ENCODE measurements at places on chromosomes 5 and 9.

GRCh38 chr9:78510035-78510434 lies 213.1 kb downstream of the PSAT1 start:
- no peak for DNase-seq

DNA sequence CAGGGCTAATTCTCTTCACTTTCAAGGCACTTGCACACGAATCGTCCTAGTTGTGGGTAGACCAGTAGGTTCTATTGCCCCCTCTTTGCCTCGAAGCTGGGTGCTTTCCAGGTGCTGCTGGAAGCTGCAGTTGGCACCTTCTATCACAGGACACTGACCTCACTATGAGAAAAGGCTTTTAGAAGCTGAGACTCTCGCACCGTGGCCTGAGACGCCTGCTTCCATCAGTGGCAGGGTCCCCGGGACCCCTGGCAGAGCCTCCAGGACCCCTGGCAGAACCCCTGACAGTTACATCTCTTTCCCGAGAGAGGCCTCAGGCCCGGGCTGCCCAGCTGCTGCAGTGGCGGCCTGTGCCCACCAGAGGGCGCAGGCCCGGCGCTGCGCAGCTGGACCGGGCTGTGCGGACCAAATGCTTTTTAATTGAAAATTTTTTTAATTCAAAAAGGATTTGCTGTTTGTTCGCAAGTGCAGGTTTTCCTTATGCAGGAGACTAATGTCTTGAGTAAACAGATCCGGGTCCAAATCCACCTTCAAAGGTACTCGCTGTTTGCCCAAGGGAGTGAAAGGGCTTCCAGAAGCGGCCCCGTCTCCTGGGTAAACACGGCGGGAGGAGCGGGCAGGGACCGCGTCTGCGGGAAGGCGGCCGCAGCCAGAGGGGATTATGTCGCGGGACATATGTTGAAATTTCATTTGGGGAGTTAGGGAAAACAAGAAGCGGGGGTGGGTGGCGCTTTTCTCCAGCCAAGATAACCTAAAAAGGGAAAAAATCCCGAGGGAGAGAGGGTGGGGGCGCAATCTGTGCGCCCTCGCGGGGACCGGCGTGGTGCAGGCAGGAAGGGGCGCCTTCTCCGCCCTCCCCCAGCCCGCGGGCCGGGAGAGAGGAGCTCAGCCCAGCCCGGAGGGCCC lies 114.5 kb upstream of the LMX1B start:
- peak; percentile 54 for DNase-seq

GRCh38 chr5:158451203-158451992 lies 592.5 kb upstream of the CLINT1 start:
- no peak for DNase-seq

- DNase-seq = no peak
Measured at GRCh38 chr5:155886311-155887031, 440.5 kb upstream of the SGCD start.

DNA sequence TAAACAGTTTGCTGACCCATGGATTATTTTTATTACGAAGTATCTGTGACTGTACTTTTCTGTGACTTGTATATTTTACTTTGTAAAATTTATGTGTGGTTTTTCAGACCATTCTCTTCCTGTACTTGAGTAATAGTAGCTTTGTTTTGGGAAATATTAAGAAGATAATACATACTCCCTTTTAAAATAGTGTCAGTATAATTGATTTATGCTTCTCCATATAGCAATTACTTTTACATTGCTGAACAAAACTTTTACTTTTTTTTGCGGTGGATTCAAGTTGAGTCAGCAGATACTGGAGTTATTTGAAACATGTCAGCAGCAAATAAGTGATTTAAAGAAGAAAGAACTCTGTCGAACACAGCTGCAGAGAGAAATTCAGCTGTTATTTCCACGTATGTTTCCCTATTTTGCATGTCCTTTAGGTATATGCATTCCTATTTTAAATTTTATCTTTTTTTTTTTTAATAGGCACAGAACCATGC lies 28.4 kb downstream of the TENT2 start:
- no peak for DNase-seq

DNA sequence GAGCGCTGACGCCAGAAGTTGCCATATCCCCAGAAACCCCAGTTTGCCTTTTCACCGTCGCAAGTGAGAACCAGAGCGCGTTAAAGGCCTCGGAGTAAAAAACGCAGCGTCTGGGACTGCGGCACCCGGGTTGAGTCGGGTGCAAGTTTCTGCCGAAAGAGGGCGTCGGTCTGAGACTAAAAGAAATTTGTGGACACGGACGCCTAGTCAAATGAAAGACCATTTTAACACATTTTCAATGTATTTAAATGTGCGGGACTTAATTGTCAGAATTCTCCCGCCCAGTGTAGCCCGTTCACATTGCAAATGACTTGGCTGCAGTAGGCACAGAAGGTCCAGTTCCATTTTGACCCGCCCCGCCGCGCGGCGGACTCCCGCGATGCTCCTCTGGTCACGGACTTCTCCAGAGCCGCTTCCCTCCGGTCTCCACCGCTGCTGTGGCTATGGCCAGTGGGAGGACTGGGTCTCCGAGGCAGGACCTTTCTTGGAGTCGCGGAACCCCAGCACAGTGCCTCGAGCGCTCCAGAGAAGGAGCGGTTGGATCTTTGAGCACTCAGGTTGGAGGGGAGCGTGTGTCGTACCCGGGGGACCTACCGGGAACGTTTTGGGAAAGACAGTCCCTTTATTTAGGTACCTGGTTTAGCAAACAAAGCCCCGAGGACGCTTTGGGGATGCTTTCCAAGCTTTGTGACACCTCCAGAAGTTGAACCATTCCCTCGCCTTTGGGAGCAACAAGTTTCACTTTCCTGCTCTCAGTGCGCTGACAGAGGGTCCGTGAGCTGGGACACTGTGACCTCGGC lies 1.2 kb upstream of the NPR3 start:
- peak; percentile 72 for DNase-seq

- DNase-seq = no peak
Measured at GRCh38 chr9:3241290-3241689, 284.5 kb downstream of the RFX3 start.

DNA sequence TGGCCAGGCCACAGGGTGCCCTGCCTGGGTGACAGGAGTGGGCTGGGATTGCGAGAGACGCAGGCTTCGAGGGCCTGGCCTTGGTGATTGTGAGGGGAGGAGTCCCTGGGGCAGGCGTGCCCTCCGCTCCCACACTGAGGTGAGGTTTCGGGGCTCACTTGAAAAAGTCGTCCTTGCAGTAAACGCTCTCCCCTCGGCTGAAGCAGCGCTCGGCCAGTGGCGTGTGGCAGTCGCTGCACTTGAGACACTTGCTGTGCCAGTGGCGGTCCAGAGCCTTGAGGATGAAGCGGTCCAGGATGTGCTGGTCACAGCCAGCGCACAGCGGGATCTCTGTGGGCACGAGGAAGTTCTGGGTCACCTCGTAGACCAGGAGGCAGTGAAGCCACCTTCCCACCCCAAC lies 4.5 kb downstream of the LHX3 start:
- no peak for DNase-seq

DNA sequence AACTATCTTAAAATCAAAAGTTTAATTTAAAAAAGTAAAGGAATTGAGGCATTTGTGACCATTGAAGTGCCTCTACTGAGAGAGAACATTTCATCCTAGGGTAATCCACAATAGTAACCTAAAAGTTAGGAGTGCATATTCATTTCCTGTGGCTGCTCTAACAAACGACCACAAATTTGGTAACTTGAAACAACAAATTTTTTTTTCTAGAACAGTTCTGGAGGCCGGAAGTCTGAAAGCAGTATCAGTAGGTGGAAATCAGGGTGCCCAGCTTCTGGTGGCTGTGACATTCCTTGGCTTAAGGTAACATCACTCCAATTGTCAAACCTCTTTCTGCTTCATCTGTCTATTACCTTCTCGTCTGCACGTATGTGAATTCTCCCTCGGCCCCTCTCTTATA lies 67.1 kb upstream of the SSBP2 start:
- DNase-seq = no peak

DNA sequence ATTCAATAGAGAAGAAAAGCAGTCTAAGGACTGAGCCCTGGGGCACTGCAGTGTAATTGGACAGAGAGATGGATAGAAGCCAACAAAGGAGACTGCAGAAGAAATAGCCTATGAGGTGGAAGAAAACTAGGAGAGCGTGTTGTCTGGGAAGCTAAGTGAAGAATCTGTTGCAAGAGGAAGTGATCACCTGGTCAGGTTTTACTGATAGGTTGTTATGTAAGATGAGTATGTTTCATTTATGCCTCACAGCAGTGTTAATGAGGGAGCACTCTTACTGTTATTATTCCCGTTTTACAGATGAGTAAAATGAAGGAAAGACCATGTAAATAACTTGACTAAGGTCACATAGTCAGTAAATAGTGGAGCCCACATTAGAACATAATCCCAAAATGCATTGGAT lies 80.0 kb upstream of the GRHPR start:
- DNase-seq = no peak

GRCh38 chr5:52342361-52342760 lies 445.4 kb upstream of the ITGA1 start:
- DNase-seq = no peak

- no peak for DNase-seq
Measured at GRCh38 chr5:172429201-172429940, 25.0 kb downstream of the SH3PXD2B start.

DNA sequence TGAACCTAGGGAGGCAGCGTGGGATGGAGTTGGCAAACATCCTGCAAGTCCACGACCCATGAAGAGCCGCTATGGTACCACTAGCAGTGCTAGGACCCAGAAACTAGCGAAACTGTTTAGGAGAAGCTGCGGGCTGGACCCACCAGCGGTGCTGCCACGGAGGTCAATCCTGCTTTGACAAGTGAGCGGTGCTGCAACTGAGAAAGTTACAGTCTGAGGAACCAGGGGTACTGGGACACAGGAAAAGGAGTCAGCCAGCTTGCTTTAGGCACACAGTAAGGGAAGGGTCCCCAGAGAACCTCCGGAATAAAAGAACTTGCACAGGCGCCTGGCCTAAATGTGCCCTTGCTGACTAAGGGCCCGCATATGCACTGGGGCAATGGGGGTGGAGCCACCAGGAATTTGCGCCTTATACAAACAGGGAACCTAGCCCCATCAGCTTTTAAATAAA lies 23.6 kb upstream of the ANXA2R start:
- DNase-seq = no peak

- DNase-seq = no peak
Measured at GRCh38 chr9:122936883-122937282, 3.9 kb upstream of the RABGAP1 start.

GRCh38 chr9:38125889-38126288 lies 56.9 kb upstream of the SHB start:
- DNase-seq = no peak

- DNase-seq = no peak
Measured at GRCh38 chr9:88280816-88281382, 107.3 kb upstream of the SPIN1 start.

DNA sequence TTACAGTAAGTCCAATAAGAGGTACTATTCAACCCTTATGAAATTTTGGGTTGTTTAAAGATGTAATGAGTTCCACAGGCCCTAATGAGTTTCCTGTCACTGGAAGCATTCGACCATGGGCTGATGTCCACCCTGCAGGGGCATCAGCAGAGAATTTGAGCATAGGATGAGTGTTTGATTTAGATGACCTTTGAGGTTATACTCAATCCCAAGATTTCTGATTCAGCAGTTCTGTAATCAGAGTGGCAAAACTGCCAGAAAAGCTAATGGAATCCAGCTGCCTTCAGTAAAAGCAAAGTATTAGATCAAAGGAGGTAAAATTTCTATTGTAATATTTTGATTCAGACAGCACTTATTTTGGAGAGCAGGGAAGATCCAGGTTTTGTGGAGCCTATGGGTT lies 68.3 kb downstream of the COX7C start:
- DNase-seq = no peak

GRCh38 chr9:119179701-119180100 lies 189.5 kb downstream of the BRINP1 start:
- DNase-seq = no peak

- no peak for DNase-seq
Measured at GRCh38 chr5:79787448-79787847, 97.8 kb downstream of the CMYA5 start.

DNA sequence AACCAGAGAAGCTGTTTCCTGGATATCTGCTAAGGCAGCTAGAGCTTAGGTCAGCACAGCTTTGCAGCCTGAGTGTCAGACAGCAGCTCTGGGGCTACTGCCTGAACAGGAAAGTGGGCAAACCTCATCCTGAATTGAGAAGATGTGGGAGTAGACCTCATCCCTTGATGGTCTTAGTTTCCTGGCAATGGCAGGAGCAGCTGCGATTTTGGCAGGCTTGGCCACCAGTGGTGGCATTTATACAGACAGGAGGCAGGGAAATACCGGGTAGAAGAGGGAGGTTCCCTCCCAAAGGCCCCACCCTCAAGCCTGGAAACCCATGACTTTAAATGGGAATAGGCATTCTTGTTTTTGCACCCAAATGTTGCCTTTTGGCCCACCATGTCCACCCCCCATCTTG lies 69.7 kb downstream of the LIX1 start:
- DNase-seq = no peak

DNA sequence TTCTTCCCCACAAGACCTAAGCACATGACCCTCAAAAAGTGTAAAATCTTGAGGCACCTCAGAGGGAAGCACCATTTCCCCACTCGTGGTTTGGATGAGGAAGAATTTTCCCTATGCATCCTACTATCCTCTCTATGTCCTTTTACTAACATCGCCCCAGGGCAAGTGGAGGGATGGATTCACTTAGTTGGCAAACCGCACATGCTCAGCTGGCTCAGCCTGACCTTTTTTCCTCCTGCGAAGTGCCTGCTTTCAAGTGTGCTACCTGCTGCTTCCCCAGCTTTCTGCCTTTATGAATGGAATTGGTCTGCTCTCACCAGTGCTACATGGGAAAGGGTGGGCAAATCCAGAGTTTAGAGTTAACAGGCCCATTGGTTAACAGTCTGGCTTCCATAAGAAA lies 56.6 kb upstream of the IFNK start:
- no peak for DNase-seq

- no peak for DNase-seq
Measured at GRCh38 chr5:167463939-167464338, 827.5 kb upstream of the WWC1 start.

GRCh38 chr5:77239126-77239741 lies 28.8 kb downstream of the PDE8B start:
- DNase-seq = peak; percentile 9

Measured in kidney capillary endothelial cell (primary cell).